ENCODE measurements at places on chromosomes 7 and 10. TPM values are rescaled to one million over a fixed set of nuclear protein-coding genes. Genes with fewer than 3 reads are reported as not detected.

DNA sequence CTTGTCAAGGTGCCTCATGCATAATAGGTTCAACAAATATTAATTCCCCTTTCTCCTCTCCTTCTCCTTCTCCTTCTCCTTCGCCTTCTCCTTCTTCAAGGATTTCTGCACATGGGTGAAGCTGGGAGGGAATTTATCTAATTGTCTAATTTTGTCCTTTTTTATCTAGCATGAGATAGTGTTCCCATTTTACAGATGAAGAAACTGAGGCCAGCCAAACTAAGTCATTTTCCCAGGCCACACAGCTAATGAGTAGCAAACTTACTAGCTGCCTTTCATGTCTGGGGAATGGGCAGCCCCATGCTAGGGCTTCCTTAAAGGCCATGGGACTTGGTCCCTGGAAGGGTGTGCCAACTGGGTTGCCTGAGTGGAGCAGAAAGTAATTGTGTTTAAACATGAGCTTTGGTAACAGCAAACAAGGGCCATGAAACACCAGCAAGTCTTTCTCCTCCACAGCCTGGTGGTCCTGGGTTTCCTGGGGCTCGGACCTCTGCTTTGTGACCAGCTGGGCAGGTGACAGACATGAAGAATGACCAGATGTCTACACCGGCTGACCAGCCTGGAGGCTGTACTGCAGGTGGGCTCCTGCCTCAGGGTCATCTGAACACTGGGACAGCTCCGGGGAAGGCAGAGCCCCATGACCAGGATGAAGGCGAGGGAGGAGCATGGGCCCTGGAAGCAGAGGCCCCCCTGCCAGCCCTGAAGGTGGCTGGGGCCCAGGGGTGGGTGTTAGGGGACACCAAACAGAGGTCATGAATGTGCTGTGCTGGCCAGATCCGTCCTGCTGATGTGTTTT is 138.0 kb downstream of the PTPN20 start:
- ATAC-seq = no peak

- peak; percentile 76 for ATAC-seq
Observed at GRCh38 chr7:42262964-42263363, 26.0 kb upstream of the GLI3 start.

DNA sequence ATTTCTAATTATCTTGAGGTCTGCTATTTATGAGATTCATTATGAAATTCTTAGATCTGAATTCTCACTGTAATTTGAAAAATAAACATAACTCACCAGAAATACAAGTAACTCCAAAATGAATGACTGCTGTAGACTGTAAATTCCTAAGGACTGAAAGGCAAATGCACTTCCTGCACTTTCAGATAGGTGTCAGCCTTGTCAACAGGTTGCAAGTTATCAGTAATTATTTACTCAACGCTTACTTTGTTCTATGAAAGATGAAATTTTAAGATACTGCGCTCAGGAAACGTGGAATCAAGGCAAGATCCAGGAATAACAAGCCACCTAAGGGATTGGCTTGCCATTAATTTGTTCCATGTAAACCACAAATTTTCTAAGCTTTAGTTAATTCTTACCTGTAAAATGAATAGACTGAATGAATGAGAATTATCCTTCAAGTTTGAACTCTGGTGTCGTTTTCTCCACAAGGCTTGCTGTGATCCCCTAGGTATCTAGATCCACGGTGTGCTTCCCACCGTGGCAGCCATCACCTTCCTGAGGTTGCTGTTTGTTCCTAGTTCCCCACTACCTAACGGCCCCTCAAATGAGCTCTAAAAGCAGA is 12.6 kb downstream of the DHX32 start:
- peak; percentile 34 for ATAC-seq

- ATAC-seq = no peak
Observed at GRCh38 chr7:150824379-150825177, 24.0 kb downstream of the TMEM176A start.

DNA sequence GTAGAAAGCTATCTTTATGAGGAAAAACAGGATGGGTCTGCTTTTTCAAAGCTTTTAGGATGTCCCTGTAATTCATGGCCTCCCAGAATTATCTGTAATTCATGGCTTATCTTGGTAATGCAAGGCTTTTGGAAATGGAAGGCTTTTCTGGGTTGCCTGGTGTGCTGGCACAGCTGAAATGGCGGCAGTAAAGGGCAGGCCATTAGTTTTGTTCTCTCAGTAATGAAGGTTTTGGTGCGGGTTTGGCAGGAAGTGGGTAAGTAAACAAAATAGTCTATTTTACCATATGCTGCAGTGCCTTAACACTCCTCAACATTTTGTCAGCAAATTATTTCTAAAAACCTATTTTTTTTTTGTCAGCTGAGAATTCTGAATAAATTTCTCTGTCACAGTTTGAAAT is 69.3 kb downstream of the LRGUK start:
- ATAC-seq = no peak

DNA sequence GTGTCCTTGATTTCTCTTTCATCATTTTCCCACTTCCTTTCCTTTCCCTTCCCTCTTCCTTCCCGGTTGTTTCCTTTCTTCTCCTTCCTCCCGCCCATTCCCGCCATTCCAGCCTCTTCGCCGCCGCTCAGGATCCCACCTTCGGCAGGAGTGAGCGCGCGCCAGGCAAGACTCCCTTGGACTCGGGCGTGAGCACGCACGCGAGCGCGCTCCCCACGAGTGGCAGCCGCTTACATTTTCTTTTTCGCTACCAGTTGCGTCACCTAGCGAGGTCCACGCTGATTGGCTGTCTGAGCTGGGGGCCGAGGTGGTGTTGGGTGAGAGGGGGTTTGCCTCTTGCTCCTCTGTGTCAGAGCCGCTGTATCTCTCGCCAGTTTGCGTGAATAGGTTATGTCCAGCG is 11.8 kb downstream of the ZAN start:
- no peak for ATAC-seq

GRCh38 chr10:129545261-129545660 is 78.2 kb downstream of the MGMT start:
- peak; percentile 79 for ATAC-seq

DNA sequence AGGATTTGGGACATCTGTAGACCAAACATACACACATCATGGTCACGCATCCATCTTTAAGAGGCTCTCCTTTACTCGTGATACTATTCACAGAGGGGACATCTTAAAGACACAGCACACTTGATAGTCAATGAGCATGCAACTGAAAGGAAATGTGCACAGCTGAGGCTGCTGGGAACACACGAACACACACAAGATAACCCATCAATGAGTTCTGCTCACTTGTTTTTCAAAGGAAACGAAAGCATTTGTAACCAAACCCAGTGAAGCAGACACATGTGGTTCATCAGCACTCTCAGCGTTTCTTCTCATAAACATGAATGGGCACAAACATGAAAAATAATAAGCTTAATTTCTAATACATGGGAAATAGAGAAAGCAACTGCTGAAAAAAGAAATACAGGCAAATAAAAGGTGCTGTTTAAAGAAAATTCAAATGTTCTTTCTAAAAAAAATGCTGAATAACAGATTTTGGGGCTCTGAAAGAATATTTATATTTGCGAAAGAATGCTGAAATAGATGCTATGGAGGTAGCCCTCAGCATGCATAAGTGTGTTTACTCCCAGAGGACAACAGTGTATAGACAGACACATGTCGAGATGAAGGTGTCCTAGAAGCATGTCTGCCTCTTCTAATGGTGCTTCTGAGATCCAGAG is 59.7 kb upstream of the LAMB4 start:
- no peak for ATAC-seq

DNA sequence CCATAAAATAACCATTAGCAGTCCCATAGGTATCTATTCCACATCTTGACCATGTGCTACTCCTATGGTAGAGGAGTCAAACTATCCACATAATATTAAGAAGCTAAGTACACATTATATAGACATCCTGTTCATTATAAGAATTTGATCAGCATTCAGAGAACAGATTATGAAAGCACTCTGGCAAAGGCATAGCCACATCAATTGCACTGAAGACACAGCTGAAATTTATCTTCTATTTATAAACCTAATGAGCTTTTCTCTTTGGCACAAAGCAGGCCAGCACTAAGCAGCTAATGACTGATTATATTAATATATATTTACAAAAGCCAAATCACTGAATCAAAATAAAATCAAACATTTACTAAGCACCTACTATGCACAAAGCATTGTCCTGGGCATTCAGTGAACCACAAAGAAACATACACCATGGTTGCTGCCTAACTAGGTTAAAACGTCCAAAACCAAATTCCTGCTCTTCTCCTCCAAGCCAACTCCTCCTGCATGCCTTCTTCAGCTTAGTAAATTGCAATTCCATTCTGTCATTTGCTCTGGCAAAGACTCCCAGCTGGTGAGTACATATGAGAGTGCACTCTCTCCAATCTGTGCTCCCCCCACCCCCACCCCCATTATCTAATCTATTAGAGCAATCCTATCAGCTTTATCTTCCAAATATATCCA is 122.6 kb upstream of the ASAH2 start:
- ATAC-seq = no peak

DNA sequence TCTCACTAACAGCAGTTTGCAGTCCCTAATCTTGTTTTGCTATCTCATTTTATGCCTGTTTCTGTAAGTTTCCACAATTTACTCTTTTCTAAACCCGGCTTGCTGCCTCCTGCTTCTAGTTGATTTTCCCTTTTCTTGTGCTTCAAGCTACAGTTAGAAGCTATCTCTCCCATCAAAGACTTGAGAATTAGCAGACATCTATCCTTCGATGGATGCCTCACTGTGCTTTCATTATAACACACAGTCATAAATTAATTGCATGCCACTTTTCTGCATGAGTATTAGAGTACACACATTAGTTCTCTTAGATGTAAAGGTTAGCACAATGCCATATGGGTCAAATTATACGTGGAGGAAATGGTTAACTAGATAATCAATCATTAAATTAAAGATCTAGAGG is 48.7 kb downstream of the SEMA3A start:
- no peak for ATAC-seq

- ATAC-seq = no peak
Observed at GRCh38 chr7:142871260-142872105, 14.1 kb downstream of the TRPV6 start.

- peak; percentile 61 for ATAC-seq
Observed at GRCh38 chr7:130486954-130487436, 4.9 kb upstream of the MEST start.

GRCh38 chr10:12844811-12845483 is 156.6 kb downstream of the CCDC3 start:
- peak; percentile 31 for ATAC-seq

GRCh38 chr10:17453373-17454091 is 863 bp downstream of the ST8SIA6 start:
- peak; percentile 95 for ATAC-seq

GRCh38 chr7:15252181-15252580 is 309.6 kb downstream of the AGMO start:
- no peak for ATAC-seq

DNA sequence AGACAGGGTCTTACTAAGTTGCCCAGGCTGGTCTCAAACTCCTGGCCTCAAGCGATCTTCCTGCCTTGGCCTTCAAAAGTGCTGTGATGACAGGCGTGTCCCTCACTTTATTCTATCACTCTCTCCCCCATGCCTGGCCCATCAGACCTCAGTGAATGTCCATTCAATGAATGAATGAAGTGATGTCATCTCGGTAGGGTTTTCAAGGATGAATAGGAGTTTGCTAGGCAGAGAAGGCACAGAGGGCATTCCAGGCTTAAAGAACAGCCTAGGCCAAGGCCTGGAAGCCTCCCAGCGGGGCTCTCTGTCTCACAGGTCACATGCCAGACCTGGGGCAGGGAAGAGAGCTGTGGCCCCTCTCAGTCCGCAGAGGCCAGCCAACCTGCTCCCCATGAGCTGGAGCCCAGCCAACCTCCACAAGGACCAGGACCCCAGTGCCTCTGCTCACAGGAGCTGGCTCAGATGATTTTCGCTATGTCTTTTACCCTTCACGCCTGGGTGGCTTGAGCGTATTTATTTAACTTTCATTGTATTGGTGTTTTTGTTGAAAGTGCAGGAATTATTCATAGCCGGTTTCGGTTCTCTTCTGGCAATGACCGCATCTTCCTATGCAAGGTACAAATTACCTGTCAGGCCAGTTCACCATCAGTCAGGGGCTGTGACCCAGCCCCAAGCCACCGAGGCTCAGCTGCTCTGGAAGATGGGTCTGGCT is 11.8 kb upstream of the TNRC18 start:
- ATAC-seq = no peak

DNA sequence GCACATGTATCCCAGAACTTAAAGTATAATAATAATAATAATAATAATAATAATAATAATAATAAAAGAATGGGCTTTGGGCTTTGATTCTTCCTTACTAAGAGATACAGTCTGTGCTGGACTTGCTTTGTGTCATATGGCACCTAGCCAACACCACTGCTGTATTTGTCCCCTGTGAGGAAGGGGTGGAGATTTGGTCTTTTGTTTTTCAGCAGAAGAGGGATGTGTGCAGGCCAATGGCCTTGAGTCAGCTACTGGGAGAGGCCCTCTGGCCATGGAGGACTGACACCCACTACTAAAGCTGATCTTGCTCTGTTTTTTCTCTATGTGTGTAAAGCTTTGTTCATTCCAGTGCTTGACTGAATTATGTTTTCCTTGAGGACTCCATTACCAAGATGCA is 573.0 kb upstream of the PCDH15 start:
- ATAC-seq = no peak

- no peak for ATAC-seq
Observed at GRCh38 chr10:58781873-58782488, 269.3 kb downstream of the BICC1 start.

DNA sequence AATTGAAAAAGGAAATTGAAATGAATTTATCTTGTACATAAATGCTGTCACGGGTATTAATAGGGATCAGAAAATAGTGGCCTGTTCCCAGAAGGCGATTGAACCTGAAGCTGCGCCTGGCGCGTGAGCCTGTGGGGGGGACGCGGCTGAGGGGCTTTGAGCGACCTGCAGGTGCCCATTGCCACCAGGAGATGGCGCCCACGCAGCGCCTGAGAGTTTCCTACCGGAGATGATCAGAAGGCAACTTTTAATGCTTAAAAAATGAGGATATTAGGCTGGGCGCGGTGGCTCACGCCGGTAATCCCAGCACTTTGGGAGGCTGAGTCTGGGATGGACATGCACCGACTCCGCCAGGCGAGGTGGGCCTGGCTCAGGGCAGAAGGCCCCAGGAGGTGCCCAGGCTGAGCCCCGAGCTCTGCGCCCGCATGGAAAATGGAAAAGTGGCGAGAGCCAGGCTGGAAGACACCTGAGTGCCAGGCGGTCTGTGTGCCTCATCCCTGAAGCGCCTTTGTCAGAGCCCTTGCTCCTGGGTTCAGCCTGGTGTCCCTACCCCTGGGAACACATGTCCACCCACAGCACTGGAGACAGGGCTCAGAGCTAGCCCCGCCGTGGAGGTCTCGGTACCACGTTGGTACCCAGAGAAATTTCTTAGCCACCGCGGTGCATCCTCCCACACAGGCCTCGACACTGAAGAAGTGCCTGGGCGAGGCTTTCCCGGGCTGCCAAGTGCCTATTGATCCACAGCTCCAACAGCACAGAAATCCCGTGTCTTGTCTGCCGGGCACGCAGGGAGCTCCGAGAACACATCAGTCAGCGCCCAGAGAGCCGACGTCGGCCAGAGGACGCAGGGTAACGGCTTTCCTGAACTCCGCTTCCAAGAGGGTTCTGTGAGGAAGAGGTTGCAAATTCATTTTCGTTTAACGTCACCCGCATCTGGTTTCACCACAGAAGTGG is 117.4 kb downstream of the INPP5A start:
- peak; percentile 53 for ATAC-seq

GRCh38 chr7:143131781-143132180 is at the start of gene PIP:
TSS of gene PIP (plus strand) at chr7:143132077. CDS start at chr7:143132117, 40 bp downstream.
- ATAC-seq = no peak

ADGRA1 gene
- total RNA-seq = not detected

CYP26C1 gene
- not detected for total RNA-seq

ACTL6B gene
- total RNA-seq = not detected

TMEM176B gene
- total RNA-seq = 4.2 TPM

MMRN2 gene
- 9.0 TPM for total RNA-seq
